ENCODE measurements at places on chromosomes 3 and 15. TPM values are rescaled to one million over a fixed set of nuclear protein-coding genes. Genes with fewer than 3 reads are reported as not detected.

DNA sequence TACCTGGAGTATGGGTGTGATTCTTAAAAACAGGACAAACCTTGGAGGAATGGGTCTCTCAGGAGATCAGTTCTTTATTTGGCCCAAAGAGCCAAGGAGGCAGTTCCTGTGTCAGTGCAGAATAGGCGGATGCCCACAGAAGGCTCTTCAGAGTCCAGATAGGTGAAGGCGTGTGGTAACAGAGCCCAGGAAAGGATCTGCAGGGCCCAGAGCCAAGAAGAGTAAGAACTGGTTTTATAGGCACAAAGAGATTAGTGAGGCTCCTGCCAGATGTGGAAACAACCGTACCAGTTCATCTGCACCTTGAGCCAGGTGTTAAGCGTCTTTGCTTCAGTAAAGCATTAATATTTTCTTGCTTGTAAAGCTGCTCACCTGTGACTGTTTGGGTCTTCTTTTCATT lies 140.1 kb upstream of the BFSP2 start:
- DNase-seq = no peak

Gene ESYT3
- total RNA-seq = 0.23 TPM

GRCh38 chr3:145384307-145384706 lies 776.7 kb downstream of the PLOD2 start:
- DNase-seq = no peak

- no peak for DNase-seq
Observed at GRCh38 chr3:48474619-48475018, 28.1 kb downstream of the ATRIP start.

Gene GOLGA8G
- total RNA-seq = not detected

DNA sequence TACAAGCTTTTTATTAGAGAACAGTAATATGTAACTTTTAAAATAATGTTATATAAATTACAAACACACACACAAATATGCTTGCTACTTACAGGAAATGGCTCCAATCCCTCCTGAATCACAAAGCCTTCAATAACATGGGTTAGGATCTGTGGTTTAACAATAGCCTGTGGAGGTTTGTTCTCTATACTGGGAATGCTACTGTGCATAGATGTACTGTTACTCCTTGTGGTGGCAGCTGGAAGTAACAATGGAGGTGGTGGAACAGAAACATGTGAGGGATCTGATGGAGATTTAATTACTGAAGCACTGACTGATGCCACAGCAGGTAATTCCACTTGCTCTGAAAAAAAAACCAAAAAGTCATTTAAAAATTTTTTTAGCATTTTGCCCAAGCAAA lies 64.4 kb downstream of the PHC3 start:
- DNase-seq = no peak

GRCh38 chr3:141659821-141660613 lies 78.1 kb upstream of the RNF7 start:
- peak; percentile 82 for DNase-seq

Gene OXTR
- 0.03 TPM for total RNA-seq

GRCh38 chr15:34304613-34305012 lies 33.0 kb downstream of the SLC12A6 start:
- no peak for DNase-seq

- no peak for DNase-seq
Observed at GRCh38 chr15:60674704-60675395, 195.9 kb upstream of the ICE2 start.

GRCh38 chr15:47196048-47196447 lies 521.3 kb upstream of the SEMA6D start:
- DNase-seq = peak; percentile 76

Gene TRIM42
- not detected for total RNA-seq

DNA sequence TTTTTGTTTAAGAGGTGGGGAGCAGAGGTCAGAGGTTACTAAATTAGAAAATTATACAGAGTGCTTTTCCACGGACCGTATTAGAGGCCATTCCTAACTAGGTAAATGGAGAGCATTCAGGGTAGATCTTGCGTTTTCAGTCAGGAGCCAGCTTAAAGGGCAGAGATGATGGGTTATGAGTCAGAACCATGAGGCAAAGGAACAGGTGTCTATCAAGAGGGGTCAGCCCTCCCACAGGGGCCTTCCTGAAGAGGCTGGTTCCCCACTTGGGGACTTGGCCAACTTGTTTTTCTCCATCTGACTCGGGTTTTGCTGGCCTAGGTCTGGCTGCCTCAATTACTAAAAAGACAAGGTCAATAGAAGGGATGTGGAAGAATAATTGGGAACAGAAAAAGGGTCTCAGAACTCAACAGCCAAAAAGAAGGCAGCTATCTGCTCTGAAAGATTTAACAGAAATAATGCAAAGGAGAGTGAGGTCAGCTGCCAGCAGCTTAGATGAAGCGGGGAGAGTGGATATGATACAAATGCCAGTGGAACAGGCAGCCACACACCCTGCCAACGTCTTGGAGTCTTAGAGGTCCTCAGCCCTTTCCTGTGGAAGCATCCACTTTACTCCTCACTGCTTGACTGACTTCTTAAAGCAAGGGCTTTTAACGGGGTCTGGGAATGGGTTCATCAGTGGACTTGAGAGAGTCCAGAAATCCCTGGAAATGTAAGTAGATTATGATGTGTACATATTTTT lies 17.6 kb downstream of the MTMR14 start:
- DNase-seq = no peak

DNA sequence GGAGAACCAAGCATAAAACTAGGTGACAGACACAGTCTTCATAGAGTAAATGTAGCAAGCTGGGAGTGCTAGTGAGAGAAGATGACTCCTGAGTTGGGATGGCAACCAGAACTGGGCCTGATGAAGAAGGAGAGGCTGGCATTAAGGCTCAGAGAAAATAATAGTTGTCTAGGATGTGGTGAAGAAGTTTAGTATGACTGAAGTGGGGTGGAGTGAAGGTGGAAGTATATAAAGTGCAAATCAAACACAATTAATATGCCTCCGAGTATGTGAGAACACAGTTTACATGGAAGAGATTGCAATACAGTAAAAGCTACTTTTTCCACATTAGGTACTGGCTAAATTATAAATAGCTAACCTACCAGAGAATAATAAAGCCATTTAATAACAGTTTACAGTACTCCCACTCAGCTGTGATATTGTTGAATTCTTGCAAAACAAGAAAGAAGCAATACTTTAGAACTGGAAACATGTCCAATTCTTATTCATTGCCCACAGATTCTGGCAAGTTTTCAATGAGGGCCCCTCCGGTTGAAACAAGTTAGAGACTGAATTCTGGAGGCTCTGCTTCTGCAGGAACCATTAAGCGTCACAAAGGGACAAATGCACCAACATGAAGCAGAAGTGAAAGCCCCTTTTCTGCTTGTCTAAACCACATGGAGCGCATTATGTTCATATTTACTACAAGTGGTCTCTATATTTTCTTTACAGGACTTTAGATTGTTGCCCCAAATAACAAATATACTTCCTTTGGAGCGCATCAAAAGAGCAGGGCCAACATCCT lies 243.7 kb downstream of the SLC9A9 start:
- DNase-seq = no peak

Gene COL8A1
- 19.1 TPM for total RNA-seq

DNA sequence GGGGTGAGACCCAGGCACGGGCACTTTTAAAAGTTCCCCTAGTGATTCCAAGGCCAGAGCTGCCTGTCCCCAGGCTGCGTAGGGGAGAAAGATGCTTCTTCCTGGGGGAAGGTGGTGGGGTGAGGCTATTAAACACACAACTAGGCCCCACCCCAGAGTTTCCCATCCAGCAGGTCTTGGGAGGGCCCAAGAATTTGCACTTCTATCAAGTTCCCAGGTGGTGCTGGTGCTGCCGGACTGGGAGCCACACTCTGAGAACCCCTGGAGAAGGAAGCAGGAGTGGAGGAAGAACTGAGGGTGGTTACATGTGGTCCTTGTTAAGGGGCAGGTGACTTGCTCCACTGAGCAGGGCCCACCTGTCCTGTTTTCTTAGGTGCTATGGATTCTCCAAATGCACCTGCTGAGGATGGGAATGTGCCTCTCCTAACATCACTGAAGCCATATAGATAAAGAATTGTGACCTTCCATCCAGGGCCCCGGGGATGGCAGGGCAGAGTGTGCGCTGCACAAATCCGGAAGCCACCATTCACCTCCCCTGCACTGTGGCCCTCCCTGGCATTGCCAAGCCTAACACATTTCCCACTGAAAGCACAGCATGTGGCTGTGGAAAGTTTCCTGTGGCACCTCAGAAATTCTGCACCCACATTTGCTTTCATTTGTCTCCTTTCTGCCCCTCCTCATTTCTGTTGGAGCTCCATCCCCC lies 111.5 kb upstream of the MEF2A start:
- DNase-seq = no peak

Gene LRTM1
- not detected for total RNA-seq

- DNase-seq = no peak
Observed at GRCh38 chr3:183854318-183855035, 29.1 kb upstream of the MAP6D1 start.

Gene C3orf49
- not detected for total RNA-seq

DNA sequence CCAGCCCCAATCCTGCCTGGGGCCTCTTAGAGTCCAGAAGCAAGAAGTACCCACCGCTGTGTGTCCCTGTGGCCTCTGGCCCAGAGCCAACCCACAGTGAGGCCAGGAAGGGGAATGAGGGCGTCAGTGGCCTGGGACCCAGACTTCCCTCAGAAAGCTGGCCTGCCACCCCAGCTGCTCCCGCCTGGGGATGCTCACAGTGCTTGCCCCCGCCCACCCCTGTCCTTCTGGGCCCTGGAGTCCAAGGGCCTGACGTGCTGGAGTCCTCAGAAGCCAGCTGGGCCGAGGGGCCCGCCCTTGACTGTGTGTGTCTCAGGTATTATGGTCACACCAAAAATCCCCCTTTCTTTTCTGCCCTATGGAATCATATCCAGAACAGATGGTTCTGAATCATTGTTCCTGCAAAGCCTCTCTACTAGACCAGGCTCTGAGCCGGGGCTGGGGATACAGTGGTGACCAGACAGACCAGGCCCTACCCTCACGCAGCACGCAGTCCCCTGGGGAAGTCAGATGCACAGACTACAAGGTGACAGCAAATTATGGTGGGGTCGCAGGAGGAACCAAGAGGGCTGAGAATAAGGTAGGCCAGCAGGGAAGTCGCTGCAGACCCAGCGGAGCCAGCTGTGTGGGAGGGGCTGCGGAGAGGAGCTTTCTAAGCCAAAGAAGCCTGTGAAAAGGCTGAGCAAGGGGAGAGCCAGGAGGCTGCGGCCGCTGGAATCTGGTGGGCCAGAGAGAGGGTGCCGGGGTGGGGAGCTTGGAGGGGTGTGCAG lies 99.1 kb downstream of the VGLL4 start:
- no peak for DNase-seq

DNA sequence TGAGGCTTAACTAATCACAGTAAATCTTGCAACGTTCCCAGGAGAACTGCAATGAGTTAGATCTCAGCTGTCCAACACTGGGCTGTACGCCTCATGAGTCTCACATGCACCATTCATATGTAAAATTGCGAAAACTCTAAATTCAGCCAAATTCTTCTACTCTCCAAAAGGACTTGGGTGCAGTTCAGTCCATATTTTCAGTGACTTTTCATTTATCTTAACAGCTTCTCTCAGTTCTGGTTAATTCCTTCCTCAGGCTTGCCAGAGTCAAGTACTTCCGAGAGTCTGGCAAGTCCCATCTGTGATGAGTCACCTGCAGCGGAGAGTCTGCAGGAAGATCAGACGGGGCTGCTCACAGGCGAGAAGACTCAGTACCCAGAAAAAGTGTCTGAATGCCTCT lies 11.5 kb downstream of the CCDC80 start:
- DNase-seq = peak; percentile 92

DNA sequence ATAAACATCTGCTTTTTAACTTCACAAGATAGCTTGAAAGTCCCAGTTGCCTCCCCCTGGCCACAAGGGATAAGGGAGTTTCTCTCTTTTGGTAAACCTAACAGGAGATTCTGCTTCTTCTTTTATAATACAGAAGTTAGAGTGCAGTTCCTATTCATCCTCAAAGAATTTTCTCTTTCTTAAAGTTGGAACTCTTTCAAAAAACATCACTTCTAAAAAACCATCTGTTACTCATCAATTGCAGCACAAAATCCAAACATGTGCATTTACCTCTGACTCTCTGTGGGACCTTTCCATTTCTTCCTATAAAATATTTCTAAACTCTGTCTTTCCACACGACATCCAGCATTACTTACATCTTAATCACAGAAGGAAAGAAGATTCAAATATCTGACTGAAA lies 5.1 kb downstream of the DPH6 start:
- DNase-seq = no peak

GRCh38 chr3:135161425-135161824 lies 366.4 kb downstream of the EPHB1 start:
- no peak for DNase-seq

DNA sequence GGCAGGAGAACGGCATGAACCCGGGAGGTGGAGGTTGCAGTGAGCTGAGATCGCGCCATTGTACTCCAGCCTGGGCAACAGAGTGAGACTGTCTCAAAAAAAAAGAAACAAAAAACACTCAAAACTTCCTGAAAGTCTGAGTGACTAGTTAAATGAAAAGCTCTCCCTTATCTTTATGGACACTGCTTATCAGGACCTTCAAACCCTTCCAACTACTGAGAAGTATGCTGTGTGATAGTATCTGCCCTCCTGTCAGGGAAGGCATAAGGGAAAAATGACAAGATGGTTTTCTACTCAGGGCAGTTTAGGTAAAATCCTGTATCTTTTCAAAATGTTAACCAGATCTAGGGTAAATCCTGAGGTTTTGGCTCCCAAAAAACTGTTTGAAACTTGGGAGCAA lies 21.8 kb downstream of the EMC7 start:
- DNase-seq = no peak

- DNase-seq = no peak
Observed at GRCh38 chr15:77029166-77030047, 34.5 kb downstream of the PSTPIP1 start.

GRCh38 chr15:38073178-38073946 lies 138.9 kb downstream of the TMCO5A start:
- DNase-seq = peak; percentile 53

DNA sequence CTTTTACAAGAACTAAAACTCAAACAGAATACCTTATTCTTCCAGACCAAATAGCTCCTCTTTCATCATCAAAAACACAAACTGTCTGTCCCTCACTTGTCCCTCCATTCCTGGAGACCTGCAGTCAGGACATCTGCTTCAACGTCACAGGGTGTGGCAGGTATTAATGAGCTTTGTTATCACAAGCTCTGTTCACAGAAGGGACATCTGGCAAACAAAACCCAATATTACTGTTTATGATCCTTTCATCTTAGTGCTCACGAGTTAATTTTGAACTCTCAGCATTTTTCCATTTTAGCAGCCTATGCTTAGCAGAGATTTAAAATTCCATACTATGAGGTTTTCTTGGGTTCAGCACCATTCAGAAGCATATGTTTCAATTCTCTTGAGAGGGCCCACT lies 32.9 kb downstream of the AP3S2 start:
- no peak for DNase-seq

Gene TERC
- 149 TPM for total RNA-seq

DNA sequence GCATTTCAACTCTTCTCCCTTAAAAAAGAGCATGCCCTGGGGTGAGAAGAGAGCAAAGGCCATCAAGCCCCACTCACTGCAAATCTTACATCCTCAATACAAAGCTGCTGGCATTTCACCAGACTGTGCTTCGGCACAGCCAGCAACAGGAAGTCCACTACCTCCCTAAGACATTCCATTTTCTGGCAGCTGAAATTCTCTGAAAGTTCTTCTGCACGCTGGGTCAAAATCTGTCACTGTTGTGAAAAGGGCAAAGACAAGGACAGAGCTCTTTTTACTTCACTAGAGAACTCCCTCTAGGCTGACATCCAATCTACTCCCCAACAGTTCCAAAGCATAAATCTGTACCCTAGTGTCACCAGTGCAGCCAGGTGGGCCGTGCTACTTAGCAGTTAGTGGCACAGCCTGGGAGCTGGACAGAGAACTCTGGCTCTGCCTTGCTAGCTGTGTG lies 6.3 kb downstream of the MTMR10 start:
- DNase-seq = no peak

Gene ROPN1
- not detected for total RNA-seq

Gene ISLR2
- not detected for total RNA-seq

GRCh38 chr15:25899870-25900269 lies 36.7 kb upstream of the ATP10A start:
- DNase-seq = no peak

Data from MG63 (cell line).